WTC11 (cell line): ENCODE measurements at places on chromosomes 2 and 18. TPM values are rescaled to one million over a fixed set of nuclear protein-coding genes. Genes with fewer than 3 reads are reported as not detected.

Gene MPP4
- total RNA-seq, result not detected in 3 replicates

- DNase-seq, result no peak
- H3K27ac ChIP-seq, result no peak overlapping the region
- peaks cover 2% of the 10 kb centered on the region; the same call in 1 of the 2 replicates for H3K36me3 ChIP-seq
- H3K4me1 ChIP-seq, result peaks cover 28% of the 10 kb centered on the region
Observed at GRCh38 chr2:109289504-109290222, 160.7 kb downstream of the SH3RF3 start.

- no peaks in the 10 kb centered on the region for H3K27me3 ChIP-seq
- H3K4me3 ChIP-seq, result no peak overlapping the region
- H3K27ac ChIP-seq, result no peak overlapping the region
- H3K4me1 ChIP-seq, result no peaks in the 10 kb centered on the region
- H3K36me3 ChIP-seq, result no peaks in the 10 kb centered on the region
Observed at GRCh38 chr2:15782009-15782751, 158.2 kb upstream of the MYCN start.

- no peak overlapping the region for H3K4me3 ChIP-seq
- no peaks in the 10 kb centered on the region for H3K36me3 ChIP-seq
- no peaks in the 10 kb centered on the region for H3K4me1 ChIP-seq
- no peaks in the 10 kb centered on the region for H3K27me3 ChIP-seq
- H3K27ac ChIP-seq, result no peak overlapping the region
Observed at GRCh38 chr2:211055438-211055837, 499.0 kb downstream of the CPS1 start.
